ENCODE measurements at places on chromosomes 2 and 18.

- no peak for DNase-seq
These were observed 63.0 kb downstream of the WDR75 start for GRCh38 chr2:189504238-189504637.

GRCh38 chr2:42328148-42328833, 32.7 kb downstream of the COX7A2L start:
- peak; percentile 21 for DNase-seq

DNA sequence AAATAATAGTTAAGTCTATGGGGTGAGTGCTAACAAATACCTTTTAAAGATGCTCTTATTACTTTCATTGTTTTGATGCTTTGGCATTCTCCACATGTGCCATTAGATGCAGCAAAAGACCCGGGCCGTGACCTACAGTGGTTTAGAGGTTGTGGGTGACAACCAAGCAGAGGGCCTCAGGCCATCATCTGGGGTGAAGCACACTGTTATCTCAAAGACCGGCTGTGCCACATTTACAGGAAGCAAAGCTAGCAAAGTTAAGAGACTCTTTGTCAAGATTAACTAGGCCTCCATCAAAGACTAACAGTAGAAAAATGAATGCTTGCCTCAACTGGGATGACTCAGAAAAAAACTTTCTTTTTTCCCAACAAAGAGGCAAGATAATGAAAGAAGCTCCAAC, 695.3 kb downstream of the SATB2 start:
- no peak for DNase-seq

DNA sequence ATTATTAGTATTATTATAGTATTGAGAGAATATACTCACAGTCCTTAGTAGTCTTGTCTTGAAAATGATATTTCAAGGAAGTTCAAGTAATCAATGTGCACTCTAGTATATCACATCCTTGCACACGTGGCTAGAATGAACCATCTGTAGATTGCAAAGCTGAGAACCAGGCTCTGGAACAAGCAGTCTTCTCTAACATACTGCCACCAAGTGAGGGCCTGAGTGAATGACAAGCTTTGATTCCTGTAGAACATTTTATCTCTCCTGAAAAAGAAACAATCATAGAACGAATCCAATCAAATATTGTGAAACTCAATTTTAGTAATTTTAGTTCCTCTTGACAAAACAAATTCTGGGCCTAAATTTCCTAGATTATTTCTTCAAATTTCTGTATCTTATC, 55.3 kb upstream of the SULT1C3 start:
- peak; percentile 36 for DNase-seq

- DNase-seq = no peak
These were observed 90.4 kb downstream of the MTCL1 start for GRCh38 chr18:8795586-8796325.

- DNase-seq = no peak
These were observed 209.2 kb upstream of the SMAD2 start for GRCh38 chr18:48139431-48140347.

DNA sequence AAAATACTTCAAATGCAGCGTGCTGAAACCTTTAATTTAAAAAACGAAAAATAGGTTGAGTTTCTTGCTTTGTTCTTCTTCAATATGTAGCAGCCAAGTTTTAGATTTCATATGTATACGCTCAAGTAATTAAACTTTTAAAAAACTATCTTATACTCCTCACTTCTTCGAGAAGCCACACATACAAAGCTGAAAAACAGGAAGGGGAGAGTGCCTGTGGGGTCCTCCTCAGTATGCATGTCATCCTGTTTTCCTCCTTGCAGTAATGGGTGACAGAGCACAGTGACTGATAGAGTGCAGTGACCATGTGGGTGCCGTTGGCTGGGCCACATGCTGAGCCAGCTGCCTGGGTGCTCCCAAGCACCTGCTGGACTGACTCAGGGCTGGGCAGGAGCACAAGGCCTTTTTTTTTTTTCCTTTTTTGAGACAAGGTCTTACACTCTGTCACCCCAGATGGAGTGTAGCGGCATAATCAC, 33.3 kb downstream of the UXS1 start:
- no peak for DNase-seq

GRCh38 chr18:21242141-21242779, at the start of gene GREB1L:
TSS of gene GREB1L (plus strand) at chr18:21242232. CDS start at chr18:21383519, 141,287 bp downstream.
- peak; percentile 46 for DNase-seq

DNA sequence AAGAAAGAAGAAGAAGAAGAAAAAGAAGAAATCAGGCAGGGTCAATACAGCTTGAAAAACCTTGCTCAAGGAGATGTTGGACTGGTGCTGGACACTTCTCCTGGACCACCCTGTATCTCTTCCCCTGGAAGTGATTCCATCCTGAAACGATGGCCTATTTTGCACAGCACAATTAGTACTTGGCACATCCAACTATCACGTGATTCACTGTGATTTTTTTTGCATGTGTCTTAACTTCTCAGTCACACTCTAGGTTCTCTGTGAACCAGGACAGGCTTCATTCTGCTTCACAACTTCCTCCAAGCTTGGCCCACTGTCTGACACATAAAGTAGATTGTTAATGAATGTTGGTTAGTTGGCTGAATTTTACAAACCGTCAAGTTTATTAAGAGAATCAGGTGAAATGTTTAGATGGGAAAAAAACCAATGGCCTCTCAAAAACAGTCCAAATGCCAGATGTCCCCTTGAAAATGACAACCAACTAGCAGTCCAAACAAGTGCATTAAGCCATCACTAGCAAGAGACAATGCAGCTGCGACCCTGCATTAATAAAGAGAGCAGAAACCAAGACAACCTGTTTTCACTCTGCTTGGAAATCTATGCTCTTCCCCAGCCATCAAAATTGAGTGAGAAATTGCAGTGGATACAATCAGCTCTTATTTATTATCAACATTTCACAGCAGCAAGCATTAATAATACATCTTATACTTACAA, 300.0 kb upstream of the CHAC2 start:
- no peak for DNase-seq

- DNase-seq = no peak
These were observed 32.9 kb downstream of the FAP start for GRCh38 chr2:162210385-162210784.

DNA sequence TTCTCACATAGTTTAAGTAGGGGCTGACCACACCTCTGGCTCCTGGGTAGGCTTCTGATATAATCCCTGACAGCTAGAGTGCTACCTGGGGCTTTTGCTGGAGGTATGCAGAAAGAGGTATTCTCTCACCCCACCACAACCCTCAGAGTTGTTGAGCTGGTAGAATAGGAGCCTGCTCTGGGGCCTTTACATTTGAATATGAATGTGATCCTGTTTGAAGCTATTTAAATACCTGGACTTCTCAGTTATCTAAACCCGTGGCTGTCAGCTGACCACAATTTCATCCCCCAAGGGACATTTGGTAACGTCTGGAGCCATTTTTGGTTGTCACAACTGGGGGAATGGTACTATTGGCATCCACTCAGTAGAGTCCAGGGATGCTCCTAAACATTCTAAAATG, 669.1 kb downstream of the SATB2 start:
- no peak for DNase-seq

DNA sequence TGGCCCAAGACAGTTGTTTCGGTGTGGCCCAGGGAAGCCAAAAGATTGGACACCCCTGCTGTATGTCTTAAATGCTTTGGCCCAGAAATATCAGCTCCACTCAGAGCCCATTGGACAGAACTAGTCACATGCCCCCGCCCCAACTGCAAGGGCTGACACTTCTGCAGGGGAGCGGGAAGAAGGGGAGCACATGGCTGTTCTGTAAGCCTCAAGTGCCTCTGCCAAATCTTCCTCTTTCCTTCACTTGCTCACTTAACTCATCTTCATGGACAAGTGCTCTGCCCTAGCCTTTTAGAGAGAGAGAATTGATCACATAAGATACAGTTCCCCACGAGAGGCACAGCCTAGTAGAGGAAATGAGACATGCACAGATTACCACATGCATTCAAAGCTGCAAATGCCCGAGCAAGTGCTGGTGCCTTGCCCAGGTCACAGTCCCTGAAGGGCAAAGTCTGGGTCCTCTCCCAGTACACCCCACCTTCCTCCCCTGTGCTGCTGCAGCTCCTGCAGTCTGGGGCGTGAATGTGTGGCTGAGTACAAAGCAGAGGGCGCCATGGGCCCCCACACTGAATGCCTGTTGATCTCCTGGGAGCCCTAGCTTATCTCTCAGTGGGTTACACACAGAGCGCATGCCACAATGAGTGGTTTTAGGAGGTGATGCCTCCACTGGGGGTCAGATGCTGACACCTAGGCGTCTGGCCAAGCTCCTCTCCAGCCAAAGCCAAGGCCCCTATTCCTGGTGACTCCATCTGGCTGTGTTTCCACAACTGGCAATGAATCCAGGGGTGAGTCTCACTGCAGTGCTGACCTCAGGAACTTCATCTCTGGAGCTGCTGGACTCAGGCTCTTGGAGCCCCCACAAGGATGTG, 135.3 kb downstream of the CTIF start:
- no peak for DNase-seq

DNA sequence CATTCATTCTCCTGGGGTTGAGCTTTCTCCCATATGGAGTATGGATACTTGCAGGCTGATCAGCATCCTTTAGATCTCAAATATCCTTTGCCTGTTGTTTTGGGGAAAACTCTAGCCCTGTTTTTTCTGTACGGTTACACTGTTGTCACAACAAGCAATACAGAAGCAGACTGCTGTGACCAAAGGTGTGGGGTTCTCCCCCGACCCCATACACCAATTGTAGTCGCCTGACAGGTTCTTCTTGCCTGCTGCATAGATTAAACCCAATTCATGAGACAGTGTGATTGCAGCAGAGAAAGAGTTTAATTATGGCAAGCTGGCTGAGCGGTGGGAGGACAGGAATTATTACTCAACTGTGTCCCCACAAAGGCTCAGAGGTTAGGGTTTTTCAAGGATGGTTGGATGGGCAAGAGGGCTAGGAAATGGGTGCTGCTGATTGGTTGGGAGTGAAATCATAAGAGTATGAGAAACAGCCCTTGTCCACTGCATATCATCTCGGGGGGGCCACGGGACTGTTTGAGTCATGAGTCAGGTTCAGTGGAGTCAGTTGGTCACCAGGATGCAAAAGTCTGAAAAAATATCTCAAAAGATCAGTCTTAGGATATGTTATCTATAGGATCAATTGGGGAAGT, 40.6 kb downstream of the ITGB1BP1 start:
- DNase-seq = no peak

DNA sequence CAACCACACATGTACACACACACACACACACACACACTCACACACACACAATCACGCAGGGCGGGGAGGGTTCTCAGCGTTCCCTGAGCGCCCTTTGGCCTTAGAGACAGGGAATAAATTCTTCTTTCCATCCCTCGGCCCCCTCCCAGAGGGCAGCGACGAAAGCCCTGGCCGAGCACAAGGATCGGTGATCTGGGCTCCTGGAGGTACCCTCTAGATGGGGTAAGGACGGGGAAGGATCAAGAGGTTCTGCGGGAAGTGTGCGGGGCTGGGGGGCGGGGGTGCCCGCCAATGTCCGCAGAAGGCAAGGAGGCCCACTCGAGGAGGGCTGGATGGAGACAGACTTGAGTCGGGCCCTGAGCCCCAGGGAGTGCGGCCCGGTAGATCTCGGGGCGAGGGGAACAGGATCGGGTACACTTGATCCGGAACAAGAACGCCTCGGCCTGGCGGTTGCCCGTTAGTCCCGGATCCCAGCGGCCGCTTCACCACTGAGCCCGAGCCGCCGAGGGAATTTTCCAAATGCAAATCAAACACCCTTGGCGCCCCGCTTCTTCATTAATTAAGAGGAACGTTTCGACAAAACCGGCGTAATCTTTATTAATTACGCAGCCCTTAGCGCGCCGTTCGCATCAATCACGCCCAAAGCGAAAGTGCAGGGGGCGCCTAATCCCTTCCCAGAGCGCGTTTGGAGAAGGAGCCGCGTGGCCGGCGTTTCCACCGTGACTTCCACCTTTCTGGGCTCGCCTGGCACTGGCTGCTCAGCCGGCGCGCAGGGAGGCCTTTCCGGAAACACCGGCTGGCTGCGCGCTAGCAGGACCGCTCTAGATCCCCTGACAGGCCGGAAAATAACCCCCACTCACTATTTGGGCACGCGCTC, 7.0 kb upstream of the PAX3 start:
- DNase-seq = no peak

Data from NCI-H460 (cell line).